ENCODE measurements at places on chromosomes 16 and 17.

- DNase-seq = no peak
Observed at GRCh38 chr17:10192972-10193371, 5.4 kb downstream of the GAS7 start.

DNA sequence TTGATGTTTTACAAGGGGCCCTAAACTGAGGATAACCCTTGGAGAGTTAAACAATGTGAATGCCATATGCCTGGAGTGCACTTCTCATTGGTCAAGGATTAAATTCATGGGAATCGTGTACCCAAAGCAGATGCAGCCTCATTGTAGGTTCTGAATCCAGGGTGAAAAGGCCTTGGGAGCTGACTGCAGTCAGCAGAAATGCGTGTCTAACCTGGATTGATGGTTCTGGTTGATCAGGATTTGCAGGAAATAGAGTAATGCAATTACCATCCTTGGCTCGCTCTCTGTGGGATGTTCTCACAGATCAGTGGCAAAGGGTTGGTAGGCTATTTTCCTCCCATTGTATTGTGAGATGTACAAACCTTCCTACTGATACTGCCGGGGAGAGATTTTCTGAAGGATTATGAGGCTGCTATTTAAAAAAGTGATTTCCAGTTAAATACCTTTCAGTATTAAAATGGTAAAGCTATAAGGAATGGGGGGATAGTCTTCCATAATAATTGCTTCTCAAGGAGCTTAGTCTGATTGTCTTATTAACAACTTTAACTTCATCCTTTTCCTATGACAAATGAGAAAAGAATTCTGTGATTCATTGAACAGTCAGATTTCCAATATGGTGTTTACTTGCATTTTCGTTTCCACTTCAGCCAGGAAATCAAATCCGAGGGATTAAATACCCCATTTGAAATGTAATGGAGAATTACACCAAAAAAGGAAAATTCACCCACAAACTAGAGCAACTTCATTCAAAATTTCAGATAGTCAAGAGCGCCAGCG, 1028.1 kb upstream of the EEF2KMT start:
- DNase-seq = no peak

- DNase-seq = peak; percentile 96
Observed at GRCh38 chr17:7716901-7717755, at the start of gene DNAH2. TSS of gene DNAH2 (plus strand) at chr17:7717744. CDS start at chr17:7719735, 1,991 bp downstream.

DNA sequence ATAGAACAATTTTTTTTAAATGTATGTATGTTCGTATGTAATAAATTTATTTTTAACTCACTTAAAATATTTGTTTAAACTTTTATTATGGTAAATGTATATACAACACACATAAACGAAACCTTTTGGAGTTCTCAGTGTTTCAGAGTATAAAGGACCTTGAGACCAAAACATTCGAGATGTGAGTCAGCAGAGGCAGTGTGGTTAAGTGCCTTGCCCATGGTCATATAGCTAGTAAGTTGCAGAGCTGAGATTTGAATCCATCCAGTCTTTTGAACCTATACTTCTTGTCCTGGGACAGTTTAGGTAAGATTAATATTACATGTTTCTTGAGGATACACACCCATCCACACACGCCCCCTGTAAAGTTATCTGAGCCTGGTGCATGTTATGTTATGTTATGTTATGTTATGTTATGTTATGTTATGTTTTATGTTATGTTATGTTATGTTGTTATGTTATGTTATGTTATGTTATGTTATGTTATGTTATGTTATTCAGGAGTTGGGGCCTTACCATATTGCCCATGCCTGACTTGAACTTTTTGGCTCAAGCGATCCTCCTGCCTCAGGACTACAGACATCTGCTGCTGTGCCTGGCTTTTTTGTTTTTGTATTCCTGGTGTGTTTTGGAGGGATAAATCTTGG, 41.8 kb downstream of the TNRC6A start:
- no peak for DNase-seq

DNA sequence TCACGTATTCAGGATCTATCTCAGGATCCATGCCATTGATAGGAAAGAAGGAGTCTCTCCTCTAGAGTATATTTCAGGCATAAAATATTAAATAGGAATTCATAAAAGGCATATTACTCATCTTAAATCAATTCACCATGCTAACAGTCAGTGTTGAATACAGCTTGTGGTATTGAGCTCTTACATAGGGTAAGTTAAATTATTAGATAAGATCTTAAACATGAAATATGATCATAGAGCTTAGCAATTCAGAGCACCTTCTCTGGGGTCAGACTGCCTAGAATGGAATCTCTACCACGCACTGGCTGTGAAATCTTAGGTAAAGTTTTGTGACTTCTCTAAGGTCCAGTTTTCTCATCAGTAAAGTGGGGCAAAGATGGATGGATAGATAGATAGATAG, 20.7 kb downstream of the MARCHF10 start:
- no peak for DNase-seq

- DNase-seq = peak; percentile 69
Observed at GRCh38 chr17:40086150-40087044, 14.0 kb downstream of the NR1D1 start.

- DNase-seq = peak; percentile 64
Observed at GRCh38 chr16:68227850-68228553, 7.9 kb downstream of the ESRP2 start.

DNA sequence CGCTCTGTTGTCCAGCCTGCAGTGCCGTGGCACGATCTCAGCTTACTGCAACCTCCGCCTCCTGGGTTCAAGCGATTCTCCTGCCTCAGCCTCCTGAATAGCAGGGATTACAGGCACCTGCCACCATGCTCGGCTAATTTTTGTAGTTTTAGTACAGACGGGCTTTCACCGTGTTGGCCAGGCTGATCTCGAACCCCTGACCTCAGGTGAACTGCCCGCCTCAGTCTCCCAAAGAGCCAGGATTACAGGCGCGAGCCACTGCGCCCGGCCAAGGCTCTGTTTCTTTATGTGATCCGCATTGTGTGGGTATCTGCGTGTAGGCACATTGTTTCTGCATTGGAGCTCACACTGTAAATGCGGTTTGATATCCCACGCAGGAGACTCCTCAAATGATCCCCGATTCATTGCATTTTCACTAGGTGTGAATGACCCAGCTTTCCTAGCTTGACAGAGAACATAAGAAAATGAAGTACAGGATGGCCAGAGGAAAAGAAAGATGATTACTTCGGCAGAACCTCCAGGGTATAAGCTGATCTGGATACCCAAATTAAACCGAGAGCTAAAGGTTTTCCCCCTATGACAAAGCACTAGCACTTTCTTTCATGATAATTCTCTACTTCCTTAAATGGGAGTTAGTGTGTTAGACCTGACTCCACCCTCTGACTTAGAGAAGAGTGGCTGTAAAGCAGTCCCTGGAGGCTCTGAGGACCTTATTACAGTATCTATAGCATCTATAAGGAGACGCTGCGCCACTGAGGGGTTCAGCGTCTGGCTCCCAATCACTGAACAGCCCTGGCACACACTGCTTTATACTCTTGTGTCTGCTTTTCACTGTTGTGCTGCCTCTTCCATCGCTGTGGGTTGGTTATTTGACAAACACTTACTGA, 17.3 kb downstream of the COTL1 start:
- DNase-seq = no peak

DNA sequence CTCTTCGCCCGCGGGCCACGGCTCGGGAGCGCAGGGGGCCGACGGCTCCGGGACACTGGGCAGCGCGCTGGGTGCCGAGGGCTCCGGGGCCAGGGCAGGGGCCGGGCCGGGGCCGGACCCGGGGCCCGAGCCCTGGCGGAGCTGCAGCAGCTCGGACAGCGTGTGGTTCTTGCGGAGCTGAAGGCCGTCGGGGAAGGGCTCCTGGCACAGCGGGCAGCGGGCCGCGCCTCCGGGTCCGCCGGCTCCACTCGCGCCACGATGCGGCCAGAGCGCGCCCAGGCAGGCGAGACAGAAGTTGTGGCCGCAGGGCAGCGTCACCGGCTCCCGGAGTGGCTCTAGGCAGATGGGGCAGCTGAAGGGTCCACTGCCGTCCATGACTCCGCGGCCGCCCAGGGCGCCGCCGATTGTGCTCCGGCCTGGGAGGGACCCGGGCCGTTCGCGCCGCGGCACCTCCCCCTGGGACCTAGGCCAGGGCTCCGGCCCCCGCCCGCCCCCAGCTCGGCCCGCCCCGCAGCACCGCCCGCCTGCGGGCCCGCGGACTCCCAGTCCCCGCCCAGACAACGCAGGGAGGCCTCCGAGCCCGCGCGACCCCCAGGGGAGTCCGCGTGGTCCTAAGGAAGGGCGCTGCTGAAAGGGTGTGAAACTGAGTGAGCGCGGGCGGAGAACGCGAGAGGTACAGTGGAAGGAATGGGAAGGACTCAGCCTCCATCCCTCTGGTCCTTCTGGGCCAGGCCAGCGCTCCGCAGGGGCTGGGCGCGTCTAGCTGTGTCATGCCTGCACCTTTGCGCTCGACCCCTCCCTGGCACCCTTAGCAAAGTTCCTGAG, at the start of gene TRIM47:
TRIM47 (minus strand) TSS at position 408 of the 825 bp plus-strand sequence; CDS start at position 375, 33 bp downstream.
- DNase-seq = peak; percentile 75

DNA sequence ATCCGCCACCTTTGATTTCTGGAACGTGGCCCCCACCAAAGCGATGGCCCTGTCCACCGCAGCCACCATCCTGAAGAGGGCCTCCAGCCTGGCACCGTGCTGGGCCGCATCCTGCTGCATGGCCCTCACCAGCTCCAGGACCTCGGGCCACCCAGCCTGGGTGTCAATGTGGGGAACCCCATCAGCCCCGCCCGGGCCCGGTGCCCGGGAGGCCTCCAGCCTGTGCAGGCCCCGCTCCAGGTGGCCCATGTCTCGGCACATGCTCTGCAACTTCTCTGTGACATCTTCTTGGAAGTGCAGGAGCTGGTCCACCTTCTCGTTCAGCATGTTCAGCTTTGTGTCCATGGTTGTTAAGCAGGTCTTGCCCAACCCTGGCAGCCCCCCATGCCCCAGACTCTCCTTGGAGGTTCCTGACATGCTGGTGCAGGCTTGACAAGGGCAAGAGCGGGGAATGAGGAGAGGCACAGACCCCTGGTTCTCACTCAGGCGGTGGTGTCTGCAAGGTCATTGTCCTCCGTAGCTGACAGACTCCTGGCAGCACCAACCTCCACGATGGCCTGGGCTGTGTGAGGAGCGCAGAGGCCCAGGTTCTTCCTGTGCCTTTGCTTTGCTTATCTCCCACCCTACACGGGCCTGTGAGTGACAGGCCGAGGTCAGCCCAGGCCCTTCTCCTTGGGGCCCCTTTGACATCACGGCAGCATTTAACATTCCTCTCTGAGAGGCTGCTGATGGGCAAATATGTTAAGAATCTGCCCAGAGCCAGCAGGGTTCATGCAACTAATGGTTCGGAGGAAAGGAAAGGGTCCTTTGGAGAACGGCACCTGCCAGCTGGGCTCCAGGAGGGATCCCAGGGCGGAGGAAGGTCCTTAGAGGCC, at the start of gene MYLK3:
MYLK3 (minus strand) TSS at position 568 of the 875 bp plus-strand sequence; CDS start at position 417, 151 bp downstream.
- peak; percentile 66 for DNase-seq

GRCh38 chr17:44077595-44077909, 7.0 kb downstream of the G6PC3 start:
- DNase-seq = no peak

DNA sequence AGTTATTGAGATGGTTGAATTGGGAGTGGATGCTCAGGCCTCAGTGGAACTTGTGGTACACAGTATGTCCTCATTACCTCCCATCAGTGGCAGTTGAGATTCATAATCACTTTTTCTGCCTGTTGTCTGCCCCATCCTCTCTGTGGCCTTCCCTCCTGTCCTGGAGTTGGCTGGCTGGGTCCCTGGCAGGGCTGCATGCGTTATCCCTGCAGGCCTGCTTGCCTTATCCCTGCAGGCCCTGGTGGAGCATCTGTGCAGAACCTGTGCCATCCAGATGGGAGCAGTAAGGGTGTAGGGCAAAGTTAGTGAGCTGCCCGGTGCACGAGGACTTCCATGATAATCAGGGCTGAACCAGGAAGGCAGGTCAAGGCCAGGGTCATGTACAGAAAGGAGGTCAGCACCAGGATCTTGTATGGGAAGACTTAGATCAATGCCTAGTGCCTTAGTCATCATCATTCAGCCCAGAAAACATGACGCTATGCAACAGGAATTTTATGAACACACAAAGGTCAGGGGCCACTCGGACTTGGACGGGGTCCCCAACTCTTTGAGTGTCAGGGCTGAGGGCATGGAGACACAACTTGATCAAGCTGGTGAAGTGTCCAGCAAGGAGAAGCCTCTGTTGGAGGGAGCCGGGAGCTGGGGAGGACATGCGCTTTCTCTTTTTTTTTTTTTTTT, 47.2 kb downstream of the ABCC1 start:
- no peak for DNase-seq

GRCh38 chr16:64983963-64984362, 137.9 kb downstream of the CDH11 start:
- DNase-seq = peak; percentile 82

DNA sequence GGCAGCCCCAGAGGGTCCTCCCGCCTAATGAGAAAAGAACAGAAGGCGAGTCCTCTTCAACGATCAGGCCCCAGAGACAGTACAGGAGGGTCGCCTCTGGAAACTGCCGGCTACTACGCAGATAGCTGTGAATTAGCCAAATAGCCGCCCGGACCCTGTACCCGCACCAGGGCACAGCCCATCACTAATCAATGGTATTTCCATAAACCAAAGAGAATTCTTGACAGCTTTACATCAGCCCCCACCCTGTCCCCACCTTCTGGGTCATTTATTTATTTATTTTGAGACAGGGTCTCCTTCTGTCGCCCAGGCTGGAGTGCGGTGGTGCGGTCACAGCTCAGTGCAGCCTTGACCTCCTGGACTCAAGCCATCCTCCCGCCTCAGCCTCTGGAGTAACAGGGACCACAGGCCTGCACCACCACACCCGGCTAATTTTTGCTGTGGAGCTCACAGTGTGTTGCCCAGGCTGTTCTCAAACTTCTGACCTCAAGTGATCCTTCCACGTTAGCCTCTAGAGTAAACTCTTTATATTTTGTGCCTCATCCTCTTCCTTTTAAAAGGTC, 805 bp upstream of the CLCN7 start:
- DNase-seq = no peak

DNA sequence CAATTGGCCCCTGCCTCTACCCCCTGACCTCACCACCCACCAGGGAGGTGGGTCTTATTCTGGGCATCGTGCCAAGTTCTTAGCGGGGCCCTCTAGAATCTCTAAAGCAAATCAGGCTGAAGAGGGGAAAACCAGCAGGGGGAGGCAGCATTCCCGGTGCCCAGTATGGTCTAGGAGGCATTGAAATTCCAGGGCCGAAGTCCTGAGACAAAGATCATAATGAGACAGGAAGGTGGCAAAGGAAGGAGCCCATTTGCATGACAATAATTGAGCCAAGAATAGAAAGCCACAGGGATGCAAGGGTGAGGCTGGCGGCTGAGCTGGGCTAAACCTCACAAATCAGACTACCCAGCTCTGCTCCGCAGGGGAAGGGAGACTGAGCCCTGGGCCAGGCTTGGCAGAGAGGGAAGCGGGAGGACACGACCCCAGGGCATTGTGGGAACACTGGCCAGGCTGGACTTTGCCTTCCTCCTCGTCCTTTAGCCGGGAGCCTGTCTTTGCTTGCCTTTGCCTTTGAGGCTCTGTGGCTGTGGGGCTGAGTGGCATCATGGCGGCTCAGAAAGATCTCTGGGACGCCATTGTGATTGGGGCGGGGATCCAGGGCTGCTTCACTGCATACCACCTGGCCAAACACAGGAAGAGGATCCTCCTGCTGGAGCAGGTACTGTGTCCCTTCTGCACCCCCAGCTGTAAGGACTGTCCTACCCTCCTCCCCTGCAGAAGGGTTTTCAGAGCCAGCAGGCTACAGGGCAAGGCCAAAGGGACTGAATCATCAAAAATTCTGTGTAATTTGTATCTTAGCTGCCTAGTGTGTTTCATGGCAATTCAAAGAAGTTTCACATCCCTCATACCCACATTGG, at the start of gene PIPOX:
PIPOX (plus strand) TSS at position 463 of the 860 bp plus-strand sequence; CDS start at position 548, 85 bp downstream.
- peak; percentile 72 for DNase-seq
